NAMALWA (cell line): ENCODE measurements at places on chromosomes 5 and 9.

DNA sequence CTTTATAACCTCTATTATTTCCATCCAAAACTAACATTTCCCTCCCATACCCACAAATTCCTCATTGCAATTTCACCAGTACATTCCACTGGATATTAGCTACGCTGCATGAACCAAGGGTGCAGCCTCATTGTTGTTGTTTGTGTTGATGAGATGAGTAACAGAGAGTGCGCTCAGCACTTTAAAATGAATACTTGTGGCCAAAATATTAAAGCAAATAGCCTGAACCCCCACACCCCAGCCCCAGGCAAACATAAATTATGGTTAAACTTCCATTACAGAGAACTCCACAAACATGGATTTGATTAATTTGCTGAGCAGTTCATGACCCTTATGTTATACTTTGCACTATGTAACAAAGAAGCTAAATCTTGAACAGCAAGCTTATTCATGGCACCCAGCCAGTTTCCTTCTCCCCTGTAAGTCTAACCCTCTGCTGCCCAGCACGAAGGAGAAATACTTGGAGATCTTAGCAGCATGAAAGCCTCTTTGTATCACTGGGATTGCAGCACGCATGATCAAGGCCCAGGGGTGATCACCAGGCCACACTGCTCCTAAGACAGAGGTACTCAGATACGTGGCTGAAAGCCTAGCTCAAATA, 205.0 kb downstream of the DOCK8 start:
- no peak for DNase-seq

GRCh38 chr5:74028406-74028805, 402.4 kb downstream of the ARHGEF28 start:
- DNase-seq: no peak

GRCh38 chr5:64026493-64026892, 64.2 kb upstream of the HTR1A start:
- no peak for DNase-seq

DNA sequence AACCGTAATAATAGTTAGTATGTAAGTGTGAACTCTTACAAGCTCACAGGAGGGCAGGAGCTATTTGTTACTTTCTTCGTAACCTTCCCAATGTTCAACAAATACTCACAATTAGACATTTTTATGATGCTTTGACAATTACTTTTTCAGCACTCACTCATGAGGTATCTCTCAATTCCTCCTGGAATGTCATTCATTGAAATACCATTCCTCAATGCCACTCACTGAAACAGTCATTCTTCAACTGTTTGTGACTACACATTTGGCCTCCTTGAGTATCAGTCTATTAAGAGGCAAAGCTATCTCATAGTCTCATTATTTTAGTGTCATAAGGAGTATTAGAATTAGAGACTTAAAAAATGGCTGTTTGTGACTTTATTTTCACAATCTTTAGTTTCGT, 734.1 kb upstream of the DMAC1 start:
- DNase-seq: no peak

GRCh38 chr9:97969014-97969413, 14.1 kb upstream of the ANP32B start:
- DNase-seq: no peak

- no peak for DNase-seq
These were observed 93.6 kb downstream of the SH3TC2 start for GRCh38 chr5:148969291-148969690.
